CD8-positive, alpha-beta T cell (primary cell): ENCODE measurements at places on chromosomes 12 and 14. TPM values are rescaled to one million over a fixed set of nuclear protein-coding genes. Genes with fewer than 3 reads are reported as not detected.

DNA sequence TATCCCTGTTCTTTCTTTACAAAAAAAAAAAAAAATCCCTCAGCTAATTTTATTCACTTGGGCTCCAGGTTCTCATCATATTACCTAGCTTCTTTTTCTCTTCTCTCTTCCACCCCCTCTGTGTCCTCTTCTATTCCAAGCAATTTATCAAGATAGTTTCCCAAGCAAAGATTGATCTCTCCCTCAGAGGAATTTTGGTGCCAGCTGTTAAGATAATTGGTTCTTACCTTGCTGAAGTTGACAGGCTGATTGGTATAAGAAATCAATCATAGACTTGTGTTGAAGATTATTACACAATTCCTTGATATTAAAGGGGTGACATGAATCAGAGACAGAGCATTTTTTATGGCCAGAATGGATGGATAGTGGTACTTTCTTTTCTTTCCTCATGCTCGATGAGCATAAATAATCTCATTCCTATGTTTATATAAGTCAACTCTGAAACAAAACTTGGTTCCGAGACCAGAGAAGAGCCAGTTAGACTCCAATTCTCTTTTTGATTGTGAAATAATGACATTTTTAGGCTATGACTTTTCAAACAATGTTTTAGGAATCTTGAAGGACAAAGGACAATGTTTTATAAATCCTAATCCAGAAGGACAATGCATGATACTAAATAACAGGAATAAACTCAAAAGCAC is 264.1 kb upstream of the PRKD1 start:
- DNase-seq, result no peak

- DNase-seq, result no peak
Measured at GRCh38 chr14:21185491-21185890, 29.6 kb upstream of the OR5AU1 start.

TESPA1 gene
- 84.8 TPM for total RNA-seq

DNA sequence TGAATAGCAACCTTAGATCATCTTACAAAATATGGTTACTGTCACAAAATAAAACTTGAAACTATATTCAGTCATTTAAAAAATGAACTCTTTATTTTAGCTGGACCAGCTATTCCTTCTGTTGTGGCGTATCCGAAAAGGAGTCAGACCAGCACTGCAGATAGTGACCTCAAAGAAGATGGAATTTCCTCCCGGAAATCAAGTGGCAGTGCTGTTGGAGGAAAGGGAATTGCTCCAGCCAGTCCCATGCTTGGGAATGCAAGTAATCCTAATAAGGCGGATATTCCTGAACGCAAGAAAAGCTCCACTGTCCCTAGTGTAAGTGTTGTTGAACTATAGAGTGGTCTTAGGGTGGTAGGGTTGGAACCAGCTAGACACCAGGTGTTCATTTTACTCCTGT is 47.7 kb downstream of the CKB start:
- DNase-seq, result no peak

FUT8 gene
- 38.5 TPM for total RNA-seq

DNA sequence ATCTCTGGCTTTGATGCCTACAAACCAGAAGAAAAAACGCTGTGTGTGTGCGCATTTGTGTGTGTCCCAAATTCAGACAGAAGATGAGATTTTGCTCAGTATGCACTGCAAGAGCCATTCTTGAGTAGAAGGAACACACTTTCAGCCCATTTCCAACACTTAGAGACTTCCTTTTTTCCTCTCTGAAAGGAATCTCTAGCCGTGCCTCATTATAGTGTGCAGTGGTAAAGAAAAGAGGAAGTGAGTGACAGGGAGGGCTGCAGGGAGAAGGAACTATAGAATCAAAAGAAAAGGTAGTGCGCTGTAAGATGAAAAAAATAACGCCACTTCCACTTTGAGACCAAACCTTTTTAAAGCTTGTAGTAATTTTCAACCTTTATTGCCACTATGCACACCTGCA is 1400.9 kb upstream of the FLRT2 start:
- DNase-seq, result no peak

KRT71 gene
- total RNA-seq, result not detected

DBX2 gene
- total RNA-seq, result not detected

ANKLE2 gene
- total RNA-seq, result 54.7 TPM

- DNase-seq, result no peak
Measured at GRCh38 chr12:119573086-119573485, 20.5 kb upstream of the TMEM233 start.

DNA sequence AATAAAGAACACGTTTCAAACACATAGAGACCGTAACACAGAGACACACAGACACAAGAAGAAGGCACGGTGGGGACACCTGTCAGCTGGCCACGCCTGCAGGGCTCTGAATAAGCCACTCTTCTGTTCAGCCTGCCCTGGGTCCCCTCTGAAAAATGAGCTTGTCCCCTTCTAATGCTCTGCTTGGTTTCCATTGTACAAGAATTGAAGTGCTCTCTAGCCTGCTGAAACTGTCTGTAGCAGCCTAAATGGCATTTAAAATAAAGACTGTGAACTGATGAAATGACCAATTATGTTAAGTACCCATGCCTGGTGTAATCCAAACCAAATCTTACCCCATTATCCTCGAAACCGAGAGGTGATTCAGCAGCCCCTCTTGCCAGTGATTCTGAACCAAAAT is 139.8 kb downstream of the FOXN3 start:
- no peak for DNase-seq

NCKAP5L gene
- 10.7 TPM for total RNA-seq

EMC9 gene
- 7.8 TPM for total RNA-seq

GRCh38 chr12:56321027-56321426 is 5.2 kb upstream of the CNPY2 start:
- no peak for DNase-seq

DNA sequence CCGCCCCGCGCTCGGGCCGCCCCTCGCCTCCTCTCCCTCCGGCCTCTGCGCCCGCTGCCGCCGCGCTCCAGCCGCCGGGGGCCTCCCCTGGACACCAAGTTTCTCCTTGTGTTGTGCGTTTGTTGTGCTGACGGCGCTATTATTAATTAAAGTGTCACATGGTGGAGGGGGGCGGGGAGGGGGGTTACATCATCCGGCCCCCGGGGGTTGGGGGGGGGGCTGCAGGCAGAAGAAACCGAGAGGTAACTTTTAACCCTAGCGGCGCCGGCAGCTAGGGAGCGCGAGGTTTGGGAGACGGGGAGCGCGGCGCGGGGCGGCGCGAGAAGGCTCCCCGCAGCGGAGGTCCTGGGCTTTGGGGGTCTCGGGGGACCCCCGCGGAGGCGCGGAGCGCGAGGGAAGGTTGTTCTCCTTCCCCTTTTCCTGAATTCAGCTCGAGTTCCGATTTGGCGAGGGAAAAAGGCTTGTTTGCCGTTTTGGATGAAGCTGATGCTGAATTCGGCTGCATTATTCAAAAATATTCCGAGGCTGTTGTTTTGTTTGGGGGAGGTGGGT is at the start of gene HRK:
Gene HRK (minus strand): TSS at position 117 of the 552 bp plus-strand sequence. CDS start 134 bp downstream, outside the sequence.
- DNase-seq, result no peak

- DNase-seq, result no peak
Measured at GRCh38 chr12:58584880-58585279, 335.4 kb downstream of the LRIG3 start.

GRCh38 chr12:109999649-109999971 is 380 bp downstream of the ANKRD13A start:
- DNase-seq, result no peak

- no peak for DNase-seq
Measured at GRCh38 chr12:49537231-49537751, 1.5 kb upstream of the KCNH3 start.

DNA sequence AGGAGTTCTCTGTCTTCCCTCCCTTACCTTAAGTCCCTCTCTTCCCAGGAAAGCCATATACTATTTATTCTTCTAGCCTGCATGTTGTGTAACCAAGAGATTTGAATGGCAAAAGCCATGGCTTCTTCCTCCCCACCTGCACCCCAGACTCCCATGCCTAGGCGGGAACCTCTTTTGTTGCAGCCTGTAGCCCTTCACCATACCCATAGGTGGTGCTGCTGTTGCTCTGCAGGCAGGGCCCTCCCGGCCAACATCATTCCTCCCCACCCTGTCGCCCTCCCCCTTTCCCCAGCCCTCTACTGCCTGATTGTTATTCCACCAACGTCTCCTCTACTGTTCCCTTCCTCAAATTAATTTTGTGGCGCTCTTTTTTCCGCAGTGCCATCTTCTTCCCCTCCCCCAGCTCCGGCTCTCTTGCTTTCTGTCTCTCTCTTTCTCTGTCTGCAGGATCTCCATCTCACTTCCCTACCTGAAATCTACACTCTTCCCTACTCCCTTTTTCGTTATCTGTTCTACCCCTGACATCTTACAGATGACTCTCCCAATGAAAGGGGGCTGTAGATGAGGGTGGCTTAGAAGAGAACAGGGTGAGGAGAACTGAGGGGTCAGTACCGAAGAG is 13.8 kb downstream of the NGDN start:
- no peak for DNase-seq

KRT4 gene
- not detected for total RNA-seq

TUBA1A gene
- total RNA-seq, result 209 TPM

MAGOHB gene
- 7.9 TPM for total RNA-seq

- DNase-seq, result no peak
Measured at GRCh38 chr12:41983856-41984255, 160.8 kb downstream of the GXYLT1 start.

GRCh38 chr12:91059211-91059610 is 1.4 kb upstream of the KERA start:
- no peak for DNase-seq

GRCh38 chr12:62537551-62537950 is 70.9 kb downstream of the MON2 start:
- DNase-seq, result no peak

- no peak for DNase-seq
Measured at GRCh38 chr12:110134691-110135411, 10.7 kb downstream of the IFT81 start.

DNA sequence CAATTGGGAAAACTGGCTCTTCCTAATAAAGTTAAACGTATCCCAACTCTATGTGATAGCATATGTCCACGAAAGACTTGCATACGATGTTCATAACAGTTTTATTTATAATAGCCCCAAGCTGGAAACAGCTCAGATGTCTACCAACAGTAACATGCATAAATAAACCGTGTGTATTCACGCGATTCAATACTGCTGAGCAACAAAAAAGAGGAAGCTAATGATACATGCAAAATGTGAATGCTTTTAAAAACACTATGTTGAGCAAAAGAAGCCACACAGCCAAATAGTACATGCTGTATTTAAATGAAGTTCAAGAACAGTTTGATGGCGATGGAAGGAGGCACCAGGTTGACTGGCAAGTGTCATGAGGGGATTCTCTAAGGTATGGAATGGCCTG is 55.7 kb downstream of the TRIM9 start:
- no peak for DNase-seq

DNA sequence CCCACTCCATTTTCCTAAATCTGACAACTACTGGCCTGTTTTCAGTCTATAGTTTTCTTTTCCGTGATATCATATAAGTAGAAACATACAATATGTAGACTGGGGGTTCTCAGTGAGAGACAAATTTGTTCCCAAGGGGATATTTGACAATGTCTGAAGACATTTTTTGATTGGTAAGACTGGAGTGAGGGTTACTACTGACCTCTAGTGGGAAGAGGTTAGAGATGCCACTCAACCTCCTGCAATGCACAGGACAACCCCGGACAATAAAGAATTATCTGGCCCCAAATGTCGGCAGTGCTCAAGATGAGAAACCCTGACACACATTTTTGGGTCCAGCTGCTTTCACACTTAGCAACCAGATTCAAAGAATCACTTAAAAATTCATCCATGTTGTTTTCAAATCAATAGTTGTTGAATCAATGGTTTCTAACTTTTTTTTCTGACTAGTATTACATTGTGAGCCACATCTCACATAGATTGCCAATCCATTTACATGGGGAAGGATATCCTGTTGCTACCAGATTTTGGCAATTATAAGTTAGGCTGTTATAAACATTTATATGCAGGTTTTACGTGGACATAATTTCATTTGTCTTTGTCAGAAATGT is 307.1 kb downstream of the RPL10L start:
- DNase-seq, result no peak

GRCh38 chr12:82708061-82708879 is 21.6 kb downstream of the TMTC2 start:
- no peak for DNase-seq

DNA sequence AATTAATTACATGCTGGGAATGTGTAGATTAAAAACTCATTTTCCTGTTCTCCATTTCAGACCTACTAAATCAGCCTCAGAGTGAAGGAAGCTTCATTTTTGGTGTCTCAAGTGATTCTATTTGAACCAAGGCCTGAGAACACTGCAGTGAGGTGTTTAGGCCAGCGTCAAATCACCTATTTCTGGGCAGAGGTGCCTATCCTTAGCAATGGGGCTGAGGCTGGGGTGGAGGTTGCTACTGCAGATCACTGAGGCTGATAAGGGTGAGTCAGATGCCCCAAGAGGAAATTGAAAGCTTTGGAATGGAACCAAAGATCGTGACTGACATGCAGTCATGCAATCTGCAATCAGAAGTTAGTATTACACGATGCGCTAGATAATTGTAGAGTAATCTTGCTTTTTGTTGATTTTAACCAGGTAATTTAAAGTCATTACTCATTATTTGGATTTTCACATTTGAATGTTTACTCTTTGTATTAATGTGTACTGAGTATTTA is 4.4 kb downstream of the TXNRD1 start:
- DNase-seq, result no peak

B3GNT4 gene
- not detected for total RNA-seq

KRT75 gene
- total RNA-seq, result not detected

DNA sequence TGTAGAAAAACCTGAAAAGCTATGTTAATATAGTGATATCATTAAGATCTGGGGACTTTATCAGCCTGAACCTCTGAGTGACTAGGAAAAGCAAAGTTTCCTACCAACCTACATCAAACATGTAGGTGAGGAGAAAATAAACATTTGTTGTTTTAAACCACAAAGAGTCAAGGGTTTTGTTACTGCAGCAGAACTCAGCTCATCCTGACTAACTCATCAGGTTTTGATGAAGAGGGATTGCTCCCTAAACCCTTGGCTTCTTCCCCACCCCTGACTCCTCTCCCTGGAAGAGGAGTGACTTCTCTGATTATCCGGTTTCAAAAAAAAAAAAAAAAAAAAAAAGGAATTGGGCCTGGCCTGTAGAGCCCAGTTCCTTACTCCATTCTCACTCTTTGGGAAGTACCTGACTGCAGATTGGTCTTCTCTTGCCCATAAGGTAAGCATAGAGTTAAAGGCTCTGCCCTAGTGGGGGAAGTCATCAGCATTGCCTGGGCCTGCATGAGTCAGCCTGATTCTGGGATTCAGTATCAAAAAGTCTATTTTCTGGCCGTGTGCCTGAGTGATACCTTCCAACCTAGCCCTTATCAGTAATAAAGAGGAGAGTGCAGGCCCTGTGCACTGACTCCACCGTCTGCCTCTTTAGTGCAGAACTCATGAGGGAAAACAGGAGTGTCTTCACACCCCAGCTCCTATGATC is 16.9 kb downstream of the BDKRB1 start:
- no peak for DNase-seq

GALNT9 gene
- total RNA-seq, result not detected

- no peak for DNase-seq
Measured at GRCh38 chr14:50541159-50541567, 8.8 kb upstream of the MAP4K5 start.

DNA sequence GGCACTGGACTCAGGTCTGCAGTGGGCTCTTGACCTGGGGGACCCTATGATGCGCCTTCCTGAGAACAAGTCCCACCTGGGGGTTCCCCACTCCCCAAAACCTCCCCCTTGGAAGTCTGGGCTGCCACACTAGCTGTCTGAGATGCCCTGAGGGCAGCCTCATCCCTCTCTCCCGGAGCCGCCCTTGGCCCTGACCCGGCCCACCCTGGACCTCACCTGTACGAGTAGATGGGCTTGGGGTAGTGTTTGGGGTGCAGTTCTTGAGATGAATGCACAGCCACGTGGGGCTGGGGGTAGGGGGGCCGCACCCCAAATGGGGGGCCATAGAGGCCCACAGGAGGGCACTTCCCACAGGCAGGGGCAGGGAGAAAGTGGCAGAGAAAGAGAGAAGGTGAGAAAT is 21.9 kb downstream of the FOXN4 start:
- no peak for DNase-seq
